ENCODE measurements at places on chromosomes 7 and 10.

DNA sequence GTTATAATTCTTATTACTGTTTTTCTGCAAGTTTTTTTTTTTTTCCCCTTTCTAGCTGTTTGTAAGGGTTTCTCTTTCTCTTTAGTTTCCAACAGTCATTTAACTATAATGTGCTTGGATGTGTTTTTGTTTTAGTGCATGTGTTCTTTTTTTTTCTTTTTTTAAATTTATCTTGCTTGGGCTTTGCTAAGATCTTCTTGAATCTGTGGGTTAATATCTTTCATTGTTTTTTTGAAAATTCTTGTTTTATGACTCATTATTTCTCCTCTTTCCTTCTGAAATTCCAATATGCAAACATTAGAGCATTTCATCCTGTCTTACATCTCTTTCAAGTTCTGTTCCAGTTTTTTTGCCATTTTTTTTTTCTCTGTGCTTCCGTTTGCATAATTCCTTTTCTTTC is 5.7 kb upstream of the HK1 start:
- no peak for DNase-seq

- no peak for DNase-seq
Observed at GRCh38 chr7:20050241-20050966, 166.8 kb downstream of the MACC1 start.

DNA sequence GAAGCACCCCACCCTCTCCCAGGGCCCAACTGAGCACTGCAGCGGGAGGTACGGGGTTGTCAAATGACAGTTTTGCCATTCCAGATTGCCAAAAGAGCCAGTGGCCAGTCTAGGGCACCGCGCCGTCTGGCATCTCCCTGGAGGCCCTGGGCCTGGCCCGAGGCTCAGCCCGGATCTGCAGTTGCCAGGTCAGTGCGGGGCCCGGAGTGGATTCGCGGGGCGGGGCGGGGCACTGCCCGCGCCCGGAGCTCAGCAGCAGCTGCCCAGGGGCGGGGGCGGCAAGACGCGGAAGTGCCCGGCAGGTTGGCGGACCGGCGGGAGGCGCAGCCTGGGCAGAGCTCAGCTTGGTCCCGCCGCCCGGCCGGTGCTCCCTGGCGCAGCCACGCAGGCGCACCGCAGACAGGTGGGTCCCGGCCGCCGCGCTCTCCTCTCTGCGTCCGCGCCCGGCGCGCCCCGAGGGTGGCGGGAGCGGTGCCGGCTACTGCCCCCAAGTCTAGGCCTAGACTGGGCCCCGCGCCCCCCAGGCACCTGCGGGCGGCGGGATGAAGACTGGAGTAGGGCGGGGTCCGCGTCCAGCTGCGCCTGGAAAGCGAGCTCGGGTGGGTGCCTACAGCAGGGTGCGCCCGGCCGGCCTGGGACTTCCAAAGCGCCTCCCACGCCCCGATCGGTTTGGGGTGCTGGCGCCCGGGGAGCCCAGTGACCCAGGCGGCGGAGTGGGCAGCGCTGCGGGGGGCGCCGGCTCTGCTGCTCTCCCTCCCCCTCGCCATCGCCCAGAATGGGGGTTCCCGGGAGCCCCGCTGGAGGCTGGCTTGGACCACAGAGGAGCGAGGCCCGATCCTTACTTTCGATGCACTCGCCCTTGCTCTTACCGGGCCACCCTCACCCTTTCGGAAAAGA is at the start of gene IRF5:
IRF5 (plus strand) TSS at position 281 of the 897 bp plus-strand sequence. CDS start 4,155 bp downstream, outside the sequence.
- no peak for DNase-seq

- DNase-seq, result no peak
Observed at GRCh38 chr10:58512491-58513187, at the start of gene BICC1. Gene BICC1, plus strand, starts transcription at chr10:58512872. Its CDS starts 272 bp downstream, at chr10:58513144.

DNA sequence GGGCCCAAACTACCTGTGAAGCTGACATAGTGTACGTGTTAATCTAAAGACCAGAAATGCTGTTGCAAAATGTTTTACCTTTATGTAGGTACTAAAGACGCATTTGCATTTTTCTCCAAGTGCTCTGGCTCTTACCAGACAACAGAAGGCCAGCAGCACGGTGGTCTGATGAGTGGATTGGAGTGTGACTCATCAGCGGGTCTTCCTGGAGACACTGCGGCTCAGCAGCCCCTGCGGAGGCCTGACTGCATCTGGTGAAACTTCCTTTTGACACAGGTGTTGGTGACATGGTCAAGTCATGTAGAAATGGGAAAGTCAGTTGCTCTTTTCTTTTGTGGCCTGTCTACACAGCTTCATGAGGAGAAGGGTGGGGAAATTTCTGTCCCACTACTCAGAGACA is 723.6 kb downstream of the INHBA start:
- DNase-seq, result no peak

GRCh38 chr10:108612485-108612884 is 1310.8 kb downstream of the XPNPEP1 start:
- DNase-seq, result no peak

GRCh38 chr7:55775051-55775420 is 87.5 kb downstream of the SEPTIN14 start:
- no peak for DNase-seq

DNA sequence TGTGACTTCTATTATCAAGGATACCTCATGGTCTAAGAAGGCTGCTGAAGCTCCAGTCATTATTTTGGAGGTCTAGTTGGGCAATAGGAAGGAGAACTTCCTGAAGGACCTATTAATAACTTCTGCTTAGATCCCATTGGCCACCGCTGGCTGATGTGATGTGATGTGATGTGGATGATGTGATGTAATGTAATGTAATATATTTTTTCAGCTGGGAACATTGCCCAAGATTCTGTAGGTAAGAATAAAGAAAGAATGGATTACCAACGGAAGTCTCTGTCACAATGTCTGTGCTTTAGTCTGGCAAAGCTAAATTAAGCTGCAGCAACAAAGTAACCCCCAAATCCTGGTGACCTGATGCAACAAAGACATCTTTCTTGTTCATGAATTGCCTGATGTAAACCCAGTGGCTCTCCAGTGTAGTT is 233.7 kb downstream of the PTEN start:
- DNase-seq, result no peak

DNA sequence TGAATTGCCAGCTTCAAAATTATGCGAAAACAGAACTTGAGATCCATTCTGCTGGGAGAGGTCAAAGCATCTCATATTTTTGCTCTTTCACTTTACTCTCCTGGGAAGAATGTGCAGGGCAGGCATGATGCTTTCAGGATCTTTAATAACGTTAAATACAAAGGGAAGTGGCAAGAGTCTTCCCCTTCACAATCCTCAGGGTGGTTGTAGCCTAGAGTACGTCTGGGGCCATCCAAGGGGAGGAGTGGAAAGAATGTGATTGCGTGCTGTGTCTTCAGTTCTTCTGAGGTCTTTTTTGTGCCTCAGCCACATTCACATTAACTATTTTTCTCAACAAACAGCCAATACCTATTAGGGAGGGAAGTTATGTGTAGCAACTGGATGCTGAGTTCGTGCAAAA is 207.3 kb downstream of the HGF start:
- no peak for DNase-seq

DNA sequence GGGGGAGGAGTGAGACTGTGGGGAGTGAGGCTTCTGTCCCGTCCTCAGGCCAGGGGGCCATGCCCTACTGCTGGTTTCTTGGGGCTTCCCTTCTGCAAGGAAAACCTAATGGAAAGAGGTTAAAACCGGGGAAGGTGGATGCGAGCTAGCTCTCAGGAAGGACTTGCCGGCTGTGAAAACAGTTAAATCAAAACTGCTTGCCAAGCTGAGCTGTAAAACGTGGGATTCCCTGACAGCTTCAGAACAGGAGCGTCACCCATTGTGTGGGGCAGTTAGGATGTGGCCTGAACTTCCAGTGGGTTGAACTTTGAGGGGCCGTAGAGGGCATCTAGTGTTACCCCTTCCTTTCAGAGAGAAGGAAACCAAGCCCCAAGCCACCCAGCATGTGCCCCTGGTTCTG is 13.1 kb downstream of the TSPAN15 start:
- no peak for DNase-seq

GRCh38 chr10:14478604-14479003 is 147.9 kb upstream of the FRMD4A start:
- DNase-seq, result peak; percentile 46

- DNase-seq, result no peak
Observed at GRCh38 chr10:36681751-36682632, 443.4 kb upstream of the ANKRD30A start.

- no peak for DNase-seq
Observed at GRCh38 chr7:48316768-48317167, 145.5 kb downstream of the ABCA13 start.

DNA sequence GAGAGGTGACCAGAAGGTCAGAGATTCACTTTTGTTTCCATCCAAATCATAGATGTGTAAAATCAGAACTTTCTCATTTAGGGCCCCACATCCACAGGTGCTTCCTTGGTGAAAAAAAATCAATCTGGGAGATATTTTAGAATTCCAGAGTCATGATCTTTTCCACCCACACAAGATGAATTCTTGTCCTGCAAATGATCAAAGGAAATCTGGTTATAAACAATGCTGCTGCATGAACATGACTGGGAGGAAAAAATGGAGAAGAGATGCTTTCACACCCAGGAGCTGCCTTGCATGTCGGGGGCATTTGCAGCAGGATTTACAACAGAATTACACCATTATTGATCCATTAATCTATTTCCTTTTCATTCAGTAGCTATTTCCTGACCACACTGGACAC is 106.5 kb upstream of the TMEM72 start:
- DNase-seq, result no peak

- no peak for DNase-seq
Observed at GRCh38 chr10:90047243-90047729, 345.9 kb downstream of the KIF20B start.

DNA sequence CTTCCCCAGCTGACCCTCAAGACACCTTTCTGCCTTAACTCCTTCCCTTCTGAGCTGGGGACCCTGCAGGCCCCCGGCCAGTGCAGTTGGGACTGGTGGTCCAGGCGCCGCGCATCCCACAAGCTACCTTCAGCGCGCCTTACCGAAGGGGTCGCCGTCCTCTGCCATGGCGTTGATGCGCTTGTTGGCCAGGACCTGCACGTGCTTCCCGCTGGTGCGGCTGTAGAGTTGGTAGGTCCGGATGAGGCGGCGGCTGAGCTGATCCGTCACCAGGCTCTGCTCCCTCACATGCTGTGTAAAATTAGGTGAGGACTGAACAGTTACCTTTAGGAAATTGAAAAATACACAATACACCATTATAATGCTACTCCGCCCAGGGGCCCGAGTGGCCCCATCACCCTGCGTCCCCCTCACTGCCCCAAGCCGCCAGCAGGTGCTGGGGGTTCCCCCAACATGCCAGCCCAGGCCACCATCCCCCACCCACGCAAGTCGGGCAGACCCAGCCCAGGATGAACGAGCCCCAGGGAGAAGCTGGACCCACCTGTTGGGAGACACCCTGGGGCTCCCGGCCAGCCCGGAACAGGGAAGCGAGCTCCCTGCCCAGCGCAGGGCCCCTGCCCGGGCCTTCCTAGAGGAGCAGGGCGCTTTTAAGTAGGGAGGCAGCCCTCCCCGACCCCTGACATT is 1.2 kb downstream of the FGF8 start:
- peak; percentile 79 for DNase-seq

- DNase-seq, result no peak
Observed at GRCh38 chr7:32611201-32612099, 116.2 kb downstream of the AVL9 start.

- no peak for DNase-seq
Observed at GRCh38 chr10:116880716-116881482, 31.6 kb downstream of the ENO4 start.

DNA sequence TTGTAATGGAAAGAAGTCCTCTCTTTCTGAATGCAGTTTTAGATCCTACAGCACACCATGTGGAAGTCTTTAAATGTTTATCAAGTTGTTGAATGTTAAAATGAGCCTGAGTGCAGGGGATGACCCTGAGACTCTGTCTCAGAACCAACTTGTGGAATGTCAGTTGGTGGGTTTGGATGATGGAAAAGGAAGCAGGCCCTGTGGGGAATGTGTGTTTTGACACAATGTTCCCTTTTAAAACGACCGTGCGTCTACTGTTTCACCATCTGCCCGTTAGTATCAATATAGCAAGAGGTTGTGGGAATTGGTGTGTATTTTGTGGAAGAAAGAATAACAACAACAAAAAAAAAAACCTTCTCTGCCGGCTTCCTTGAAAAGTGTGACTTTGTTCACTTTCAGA is 8.3 kb downstream of the DYNC1I1 start:
- DNase-seq, result no peak

- DNase-seq, result no peak
Observed at GRCh38 chr10:5748394-5748803, 63.8 kb downstream of the TASOR2 start.

GRCh38 chr10:71770789-71771188 is 2.5 kb downstream of the VSIR start:
- no peak for DNase-seq

DNA sequence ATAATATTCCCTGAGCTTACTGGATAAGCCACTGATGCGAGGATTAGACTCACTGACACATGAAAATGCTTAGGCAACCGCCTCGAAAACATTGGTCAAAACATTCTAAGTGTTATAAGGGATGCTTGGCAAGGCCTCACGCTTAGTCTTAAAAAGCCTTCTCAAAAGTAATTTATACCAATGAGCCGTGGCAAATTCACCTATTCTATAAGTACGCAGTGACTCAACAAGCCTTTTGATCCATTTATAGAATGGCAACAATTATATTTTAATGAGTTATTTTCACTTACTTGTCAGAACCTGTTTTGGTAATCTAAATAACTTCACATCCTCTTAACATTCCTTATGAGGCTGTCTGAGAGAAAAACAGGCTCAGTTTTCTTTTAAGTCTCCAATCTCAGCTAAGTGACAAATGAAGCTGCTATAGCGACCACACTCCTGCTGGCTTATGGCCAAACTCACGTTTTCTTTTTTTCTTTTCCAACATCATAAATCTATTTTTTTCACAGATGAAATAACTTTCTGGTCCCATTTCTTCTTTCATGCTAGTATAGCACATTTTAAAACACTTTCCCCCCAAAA is 121.2 kb upstream of the AFAP1L2 start:
- DNase-seq, result no peak

DNA sequence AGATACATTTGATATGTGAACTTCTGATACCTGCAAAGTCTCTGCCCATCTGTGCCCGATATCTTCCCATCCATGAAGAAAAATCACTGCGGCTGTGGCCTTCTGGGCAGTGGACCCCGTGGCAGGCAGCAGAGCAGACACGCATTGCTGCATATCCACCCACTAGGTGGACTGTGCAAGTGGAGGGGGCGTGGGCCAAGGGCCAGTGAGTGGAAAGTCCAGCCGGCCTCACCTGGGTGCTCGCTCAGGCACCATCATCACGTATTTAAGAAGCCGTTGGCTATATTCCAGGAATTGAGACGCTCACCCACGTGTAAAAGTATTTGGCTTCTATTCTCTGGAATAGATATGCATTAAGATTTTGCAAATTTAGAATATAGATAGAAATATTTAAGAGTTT is 30.8 kb upstream of the SLC13A1 start:
- no peak for DNase-seq

Measured in H1 (cell line).